ENCODE measurements at places on chromosomes 4 and X. TPM values are rescaled to one million over a fixed set of nuclear protein-coding genes. Genes with fewer than 3 reads are reported as not detected.

Gene PCDH18
- total RNA-seq: not detected

Gene C4orf50
- 0.05 TPM for total RNA-seq

Gene NALF2
- 0.11 TPM for total RNA-seq

Gene EDA
- 1.1 TPM for total RNA-seq

Gene PABPC1L2B
- not detected for total RNA-seq

Gene MYL5
- 13.7 TPM for total RNA-seq

Gene ANXA3
- total RNA-seq: 1.0 TPM

Gene NWD2
- total RNA-seq: not detected

Gene KLF8
- total RNA-seq: 4.9 TPM

Gene AMTN
- total RNA-seq: not detected

Gene CT55
- not detected for total RNA-seq

Gene AVPR2
- total RNA-seq: not detected

Gene GRXCR1
- not detected for total RNA-seq

Gene SNX12
- 43.2 TPM for total RNA-seq

Gene XAGE2
- not detected for total RNA-seq

Gene PDE5A
- total RNA-seq: 0.47 TPM

Gene ARMCX2
- total RNA-seq: 11.0 TPM

Gene DGAT2L6
- not detected for total RNA-seq

Gene CLNK
- total RNA-seq: not detected

Gene TSPAN6
- 0.47 TPM for total RNA-seq
